ENCODE measurements at places on chromosomes 16 and 17. TPM values are rescaled to one million over a fixed set of nuclear protein-coding genes. Genes with fewer than 3 reads are reported as not detected.

G6PC1 gene
- polyA plus RNA-seq: 5.1 TPM

NLRC3 gene
- polyA plus RNA-seq: 1.9 TPM

TPPP3 gene
- polyA plus RNA-seq: 52.6 TPM

ST6GALNAC2 gene
- polyA plus RNA-seq: 11.9 TPM

EMC6 gene
- 36.5 TPM for polyA plus RNA-seq

NOXO1 gene
- 3.0 TPM for polyA plus RNA-seq

SDR42E1 gene
- polyA plus RNA-seq: 13.3 TPM

PIK3R6 gene
- 1.8 TPM for polyA plus RNA-seq

GRCh38 chr17:76548378-76549214 lies 8.8 kb downstream of the PRCD start:
- DNase-seq: no peak

DNA sequence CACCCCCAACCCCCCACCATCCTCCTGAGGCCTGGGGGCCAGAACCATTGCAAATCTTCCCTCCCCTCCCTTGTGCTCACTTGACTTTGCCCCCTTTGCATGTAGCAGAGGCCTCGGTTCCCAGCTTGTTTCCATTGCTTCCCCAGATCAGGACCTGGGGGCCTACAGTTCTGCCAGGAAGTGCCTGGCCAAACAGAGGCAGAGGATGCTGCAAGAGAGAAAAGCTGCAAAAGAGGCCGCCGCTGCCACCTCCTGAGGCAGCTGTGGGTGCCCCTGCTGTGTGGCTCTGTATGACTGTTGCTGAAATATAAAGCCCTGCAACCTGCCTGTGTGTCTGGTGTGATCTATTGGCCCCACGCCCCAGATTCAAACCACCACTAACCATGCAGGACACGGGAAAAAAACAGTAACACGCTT lies 2.3 kb downstream of the NDUFB10 start:
- DNase-seq: no peak

GRCh38 chr17:48907713-48908046 lies 527 bp upstream of the UBE2Z start:
- DNase-seq: no peak

DNA sequence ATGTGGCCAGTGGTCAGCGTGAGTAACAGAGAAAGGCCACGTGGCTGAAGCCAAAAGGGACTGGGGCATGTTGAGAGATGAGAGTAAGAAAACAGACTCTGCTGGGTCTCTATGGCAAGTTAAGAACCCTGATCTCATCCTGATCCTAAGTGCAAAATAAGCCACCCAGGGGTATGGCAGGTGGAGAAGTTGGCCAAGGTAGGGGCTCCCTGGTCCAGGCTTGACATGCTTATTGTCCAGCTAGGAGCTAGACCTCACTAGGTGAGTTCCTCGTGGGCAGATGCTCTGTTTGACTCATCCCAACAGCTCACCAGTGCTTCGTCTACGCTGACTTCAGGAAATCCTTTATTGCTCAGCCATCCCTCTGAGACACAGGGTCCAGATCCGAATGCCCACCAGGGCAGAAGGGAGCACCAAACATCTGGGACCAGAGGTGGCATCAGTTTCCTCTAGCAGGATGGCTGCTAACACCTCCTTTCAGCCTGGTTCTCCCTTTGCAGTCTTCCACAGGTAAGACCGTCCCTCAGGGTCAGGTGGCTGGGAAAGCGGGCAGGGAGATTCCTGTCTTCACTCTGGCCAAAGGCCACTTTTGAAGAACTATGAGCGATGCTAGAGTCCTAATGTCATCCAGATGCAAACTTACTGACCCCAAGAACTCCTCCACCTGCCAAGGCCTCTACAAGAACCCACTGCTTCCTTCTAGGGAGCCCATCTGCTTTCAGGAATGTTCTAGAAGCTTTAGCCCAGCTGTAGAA lies 99.5 kb downstream of the CDYL2 start:
- DNase-seq: no peak

DNA sequence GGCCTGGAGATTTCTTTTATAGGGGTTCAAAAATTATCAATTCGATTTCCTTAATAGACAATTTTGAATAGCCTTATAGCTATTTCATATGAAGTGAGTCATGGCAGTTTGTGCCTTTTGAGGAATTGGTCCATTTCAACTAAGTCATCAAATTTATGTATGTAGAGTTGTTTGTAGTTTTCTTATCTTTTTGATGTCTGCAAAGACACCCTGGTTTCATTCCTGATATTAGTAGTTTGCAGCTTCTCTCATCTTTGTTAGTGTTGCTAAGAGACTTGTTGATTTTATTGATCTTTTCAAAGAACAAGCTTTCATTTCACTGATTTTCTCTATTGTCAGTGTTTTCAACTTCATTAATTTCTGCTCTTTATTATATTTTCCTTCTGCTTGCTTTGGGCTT lies 44.2 kb downstream of the N4BP1 start:
- DNase-seq: no peak

DNA sequence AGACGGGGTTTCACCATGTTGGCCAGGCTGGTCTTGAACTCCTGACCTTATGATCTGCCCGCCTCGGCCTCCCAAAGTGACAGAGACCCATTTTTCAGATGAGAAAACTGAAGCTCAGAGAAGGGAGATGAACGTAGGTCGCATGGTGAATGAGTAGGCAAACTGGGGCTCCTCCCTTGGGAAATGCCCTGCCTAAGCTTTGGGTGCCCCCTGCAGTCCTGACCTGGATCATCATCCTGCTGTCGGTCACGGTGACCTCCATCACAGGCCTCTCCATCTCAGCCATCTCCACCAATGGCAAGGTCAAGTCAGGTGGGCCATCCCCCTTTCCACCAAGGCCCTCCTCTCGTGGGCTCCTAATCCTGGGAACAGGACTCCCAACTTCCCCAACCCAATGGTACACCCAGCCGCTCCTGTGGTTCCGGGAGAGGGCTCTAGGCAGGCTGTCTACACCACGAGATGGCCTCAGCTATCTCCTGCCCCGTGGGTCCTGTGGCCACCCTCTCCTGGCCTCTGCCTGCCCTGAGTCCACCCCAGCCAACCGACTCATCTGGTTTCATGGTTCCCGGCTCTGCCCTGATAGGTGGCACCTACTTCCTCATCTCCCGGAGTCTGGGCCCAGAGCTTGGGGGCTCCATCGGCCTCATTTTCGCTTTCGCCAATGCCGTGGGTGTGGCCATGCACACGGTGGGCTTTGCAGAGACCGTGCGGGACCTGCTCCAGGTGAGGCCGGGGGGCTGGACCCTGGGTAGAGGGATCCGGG lies 4.7 kb downstream of the SLC12A3 start:
- no peak for DNase-seq

DNA sequence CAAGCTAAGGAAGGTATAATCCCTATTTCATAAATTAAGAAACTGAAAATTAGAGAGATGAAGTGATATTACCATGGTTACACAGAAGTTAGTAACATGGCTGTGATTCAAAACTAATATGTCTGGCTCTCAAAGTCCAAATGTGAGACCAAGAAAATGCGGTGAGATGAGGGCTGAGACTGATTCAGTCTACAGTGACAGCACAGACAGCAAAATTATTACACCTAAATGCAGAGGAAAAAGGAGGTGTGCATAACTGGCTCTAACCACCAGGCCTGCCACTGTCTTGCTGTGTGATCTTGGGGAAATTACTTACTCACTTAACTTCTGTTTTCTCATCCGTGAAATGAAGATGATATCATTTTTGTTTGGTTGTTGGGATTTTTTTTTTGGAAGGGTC lies 270.0 kb upstream of the SOX9 start:
- no peak for DNase-seq

DNA sequence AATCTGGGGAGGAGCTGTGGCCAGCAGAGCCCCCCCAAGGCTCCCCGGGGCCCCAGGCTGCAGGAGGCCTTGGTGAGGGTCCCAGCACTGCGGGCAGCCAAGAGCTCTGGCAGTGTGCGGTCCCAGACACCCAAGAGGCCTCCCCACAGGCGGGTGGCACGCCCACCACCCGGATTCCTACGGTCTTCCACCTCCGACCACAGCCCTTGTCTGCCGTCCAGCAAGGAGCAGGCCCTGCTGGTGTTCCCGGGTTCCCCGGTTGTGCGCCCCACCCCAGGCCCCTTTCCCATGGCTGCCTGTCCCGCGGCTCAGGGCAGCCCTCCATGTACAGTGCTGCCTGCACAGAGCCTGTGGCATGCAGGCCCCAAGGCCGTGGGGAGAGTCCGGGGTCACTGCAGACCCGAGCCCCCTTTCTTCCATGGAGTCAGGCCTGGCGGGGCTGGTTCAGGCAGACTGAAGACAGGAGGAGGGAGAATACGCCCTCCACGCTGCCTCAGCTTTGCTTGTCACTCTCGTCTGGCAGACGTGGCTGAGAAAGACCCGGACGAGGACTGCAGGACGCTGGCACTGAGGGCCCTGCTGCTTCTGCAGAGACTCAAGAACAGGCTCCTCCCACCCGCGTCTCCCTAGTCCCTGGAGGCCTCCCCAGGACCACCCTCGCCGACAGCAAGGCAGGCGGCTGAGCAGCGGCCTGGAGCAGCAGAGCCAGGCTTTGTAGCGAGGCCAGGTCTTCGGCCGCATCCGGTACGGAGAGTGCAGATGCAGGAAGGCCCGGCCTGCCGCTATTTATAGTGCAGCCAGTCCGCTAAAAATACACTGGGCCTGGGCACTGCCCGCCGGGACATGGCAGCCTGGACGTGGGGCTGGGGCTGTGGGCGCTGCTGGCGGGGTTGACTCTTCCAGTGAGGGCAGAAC lies 16.4 kb downstream of the TELO2 start:
- DNase-seq: no peak

- DNase-seq: no peak
Observed at GRCh38 chr17:57940231-57940630, 15.0 kb downstream of the CUEDC1 start.

DNA sequence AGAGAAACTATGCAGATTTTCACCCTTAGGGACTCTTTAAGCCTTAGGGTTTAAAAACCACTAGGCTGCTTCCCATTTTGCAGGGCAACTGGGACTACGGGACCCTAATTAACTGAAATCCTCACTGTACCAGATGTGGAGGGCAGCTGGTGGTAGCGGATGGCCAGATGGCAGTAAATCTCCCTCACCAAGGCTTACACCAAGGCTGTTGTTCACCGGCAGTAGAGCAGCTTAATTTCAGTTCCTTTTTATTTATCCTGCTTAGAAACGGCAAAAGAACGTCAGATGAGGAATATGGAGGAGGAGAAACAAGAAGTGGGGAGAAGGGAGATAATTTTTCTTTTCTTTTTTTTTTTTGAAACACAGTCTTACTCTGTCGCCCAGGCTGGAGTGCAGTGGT lies 6.5 kb downstream of the ABHD15 start:
- no peak for DNase-seq

DNA sequence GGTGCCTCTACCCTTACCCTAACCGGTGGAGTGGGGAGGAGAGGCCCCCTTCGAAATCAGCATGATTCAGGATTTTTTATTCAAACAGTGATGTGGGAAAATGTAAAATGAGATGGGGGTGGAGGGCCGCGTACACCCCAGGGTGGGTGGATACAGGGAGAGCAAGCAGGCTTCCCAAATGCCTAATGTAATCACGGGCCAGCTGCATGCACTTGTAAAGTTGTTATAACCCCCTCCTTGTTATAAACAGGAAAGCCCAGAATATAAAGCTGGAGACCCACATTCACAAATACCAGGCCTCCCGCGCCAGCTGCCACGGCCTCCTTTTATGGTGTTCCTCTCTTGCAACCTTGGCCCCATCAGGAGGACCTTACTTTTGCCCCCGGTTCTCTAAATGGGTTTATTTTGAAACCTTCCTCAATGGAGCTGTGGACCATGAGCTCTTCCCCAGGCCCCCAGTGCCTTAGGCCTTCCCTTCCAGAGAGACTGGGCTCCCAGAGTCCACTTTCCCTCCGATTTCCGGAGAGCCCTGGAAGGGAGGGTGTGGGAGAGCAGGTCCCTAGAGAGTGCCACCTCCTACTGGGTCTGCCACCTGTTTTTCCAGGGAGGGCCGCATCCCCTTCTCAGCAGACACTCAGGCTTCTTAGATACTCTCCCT lies 906 bp upstream of the FOXL1 start:
- DNase-seq: no peak

DNA sequence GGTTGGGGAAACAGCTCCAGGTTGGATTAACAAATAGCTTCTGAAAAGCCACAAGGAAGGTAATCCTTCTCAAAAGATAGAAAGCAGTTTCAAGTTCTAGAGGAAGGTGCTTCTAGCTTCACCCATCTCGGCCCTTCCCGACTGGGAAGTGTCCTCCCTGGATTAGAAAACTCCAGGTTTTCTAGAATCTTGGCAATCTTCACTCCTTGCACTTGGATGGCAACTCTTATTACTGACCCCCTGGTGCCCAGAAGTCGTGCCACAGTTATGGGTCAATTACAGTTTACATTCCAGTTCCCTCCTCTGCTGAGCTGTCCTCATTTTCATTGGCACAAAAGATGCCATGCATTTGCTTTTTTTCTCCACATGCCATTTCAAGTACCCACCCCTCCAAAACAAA lies 65.6 kb downstream of the SMG6 start:
- no peak for DNase-seq

DNA sequence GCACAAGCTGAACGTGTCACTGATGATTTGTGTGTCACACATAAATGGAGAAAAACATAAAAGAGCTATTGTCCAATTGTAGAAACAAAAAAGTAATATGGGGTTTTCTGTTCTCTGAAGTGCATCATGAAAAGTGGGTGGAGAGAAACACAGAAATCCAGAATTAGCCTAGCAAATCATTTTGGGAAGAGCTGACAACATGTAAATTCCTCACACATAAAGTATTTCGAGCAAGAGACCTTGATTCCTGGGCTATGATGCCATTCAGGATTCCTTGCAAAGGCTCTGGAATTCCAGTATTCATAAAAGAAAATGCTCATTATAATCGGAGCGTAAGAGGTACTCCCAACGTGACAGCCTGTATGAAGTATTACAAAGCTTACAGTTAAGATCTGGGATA lies 1.1 kb downstream of the DCUN1D3 start:
- no peak for DNase-seq

DNA sequence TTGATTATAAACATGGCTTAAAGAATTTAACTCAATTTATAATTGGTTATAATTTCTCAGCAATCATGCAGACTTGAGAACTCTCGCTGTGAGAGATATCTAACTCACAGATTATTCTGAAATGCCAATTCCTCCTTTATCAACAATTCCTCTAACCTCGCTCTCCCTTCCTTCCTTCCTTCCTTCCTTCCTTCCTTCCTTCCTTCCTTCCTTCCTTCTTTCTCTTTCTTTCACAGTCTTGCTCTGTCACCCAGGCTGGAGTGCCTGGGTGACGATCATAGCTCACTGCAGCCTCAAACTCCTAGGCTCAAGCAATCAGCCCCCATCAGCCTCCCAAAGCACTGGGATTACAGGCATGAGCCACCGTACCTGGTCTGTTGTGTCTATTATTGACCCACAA lies 42.4 kb downstream of the CHD9 start:
- no peak for DNase-seq
